T-helper 2 cell (primary cell): ENCODE measurements at places on chromosomes 12 and 14.

GRCh38 chr12:123050913-123051312 is 70.4 kb downstream of the ARL6IP4 start:
- no peak for DNase-seq

DNA sequence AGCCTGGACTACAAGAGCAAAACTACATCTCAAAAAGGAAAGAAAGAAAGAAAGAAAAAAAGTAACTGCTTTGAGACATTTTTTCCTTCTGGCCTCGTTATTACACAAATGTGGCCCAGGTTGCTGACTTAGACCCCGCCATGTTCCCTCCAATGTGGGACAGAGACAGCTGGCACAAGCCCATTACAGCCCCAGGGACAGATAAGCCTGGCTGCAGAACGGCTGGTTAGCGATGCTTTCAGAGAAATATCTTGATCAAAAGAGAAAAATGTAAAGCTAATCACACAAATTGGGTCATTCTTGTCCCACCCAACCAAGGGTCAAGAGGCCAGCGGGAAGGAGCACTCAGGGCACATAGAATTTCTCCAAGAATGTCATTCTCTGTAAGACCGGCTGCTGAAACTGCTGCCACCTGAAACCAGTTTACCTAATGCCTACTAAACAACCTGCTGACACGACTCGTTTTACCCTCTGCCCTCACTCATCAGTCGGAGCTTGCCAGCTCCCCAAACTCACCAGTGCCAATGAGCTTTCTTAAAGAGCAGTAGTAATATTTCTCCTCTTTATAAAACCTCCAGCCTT is 63.1 kb downstream of the TNFAIP2 start:
- DNase-seq: no peak

GRCh38 chr12:388541-389141 is 479 bp downstream of the KDM5A start:
- peak; percentile 63 for DNase-seq

DNA sequence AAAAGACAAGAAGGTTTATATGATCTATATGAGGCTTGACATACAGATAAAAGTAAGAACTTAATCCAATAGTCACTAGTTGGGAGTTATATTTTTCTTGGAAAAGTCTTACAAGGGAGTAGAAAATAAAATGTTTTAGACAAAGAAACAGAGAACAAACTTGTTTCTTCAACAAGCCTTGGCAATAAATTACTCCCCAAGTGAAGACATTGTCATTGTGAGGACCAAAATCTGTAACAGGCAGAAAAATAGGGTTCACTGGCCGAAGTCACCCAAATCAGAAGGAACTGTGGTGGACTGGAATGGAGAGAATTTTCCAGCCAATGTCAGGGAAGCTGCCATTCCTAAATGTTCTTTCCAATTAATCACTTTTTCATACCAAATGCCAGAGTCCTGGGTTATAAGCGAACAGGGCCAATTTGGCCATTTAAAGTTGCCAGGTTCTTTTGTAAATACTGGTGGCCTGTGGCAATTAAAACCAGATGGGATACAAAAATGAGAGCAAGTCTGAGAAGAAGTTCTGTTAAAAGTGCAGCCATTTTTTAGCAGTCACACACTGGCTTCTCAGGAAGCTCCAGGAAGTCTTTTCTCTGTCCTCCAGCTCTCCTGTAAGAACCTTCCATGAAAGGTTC is 117.3 kb upstream of the OVCH1 start:
- DNase-seq: no peak

DNA sequence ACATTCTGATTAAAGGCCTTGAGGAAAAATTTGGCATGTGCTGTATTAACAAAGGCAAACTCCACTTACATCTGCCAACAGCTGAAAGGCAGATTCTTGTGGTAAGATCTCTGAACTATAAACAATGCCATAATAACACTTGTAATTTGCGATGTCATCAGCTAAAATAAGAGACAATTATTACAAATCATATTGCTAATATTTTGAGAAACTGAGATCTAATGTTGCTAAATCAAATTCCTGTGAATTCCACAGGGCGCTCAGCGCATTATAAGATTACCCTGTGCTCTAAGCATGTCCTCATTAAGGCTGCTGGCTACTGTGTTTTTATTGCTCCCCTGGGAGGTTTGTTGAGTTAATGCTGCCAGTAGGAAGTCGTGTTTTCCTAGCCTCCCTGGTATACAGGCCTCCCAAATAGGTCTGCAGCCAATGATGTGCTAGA is 244.8 kb downstream of the DACT1 start:
- DNase-seq: no peak

DNA sequence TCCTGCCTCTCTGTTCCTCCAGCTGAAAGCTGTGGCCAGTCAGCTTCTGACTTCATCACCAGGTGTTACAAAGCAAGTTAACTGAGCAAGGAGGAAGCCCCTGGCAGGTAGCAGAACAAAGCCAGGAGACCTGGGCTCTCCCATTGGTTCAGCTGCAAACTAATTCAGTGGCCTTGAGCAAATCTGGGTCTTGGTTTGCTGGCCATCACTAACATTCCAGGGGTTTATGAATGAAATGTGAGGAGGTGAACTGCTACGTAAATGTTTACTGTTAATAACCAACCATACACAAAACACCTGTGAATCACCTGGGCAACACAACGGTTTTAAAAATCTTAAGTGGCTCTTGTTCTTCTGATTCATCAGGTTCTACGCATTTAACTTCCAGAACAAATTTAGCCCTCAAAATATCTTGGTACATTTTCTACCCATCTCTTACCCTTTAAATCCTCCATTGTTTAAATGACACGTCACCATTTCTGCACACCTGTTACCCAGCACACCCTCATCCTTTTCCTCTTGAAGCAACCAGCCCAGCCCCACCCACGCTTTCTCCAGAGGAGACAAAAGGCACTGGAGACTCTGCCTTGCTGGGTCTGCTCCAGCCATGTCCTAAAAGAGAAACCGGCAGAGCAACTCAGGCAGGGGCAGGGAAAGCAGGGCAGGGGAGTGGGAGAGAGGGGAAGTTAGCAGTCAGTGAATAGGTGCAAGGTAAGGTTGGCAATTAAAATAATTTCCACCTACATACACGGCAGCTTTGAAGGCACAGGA is 49.3 kb upstream of the TSPAN11 start:
- no peak for DNase-seq

DNA sequence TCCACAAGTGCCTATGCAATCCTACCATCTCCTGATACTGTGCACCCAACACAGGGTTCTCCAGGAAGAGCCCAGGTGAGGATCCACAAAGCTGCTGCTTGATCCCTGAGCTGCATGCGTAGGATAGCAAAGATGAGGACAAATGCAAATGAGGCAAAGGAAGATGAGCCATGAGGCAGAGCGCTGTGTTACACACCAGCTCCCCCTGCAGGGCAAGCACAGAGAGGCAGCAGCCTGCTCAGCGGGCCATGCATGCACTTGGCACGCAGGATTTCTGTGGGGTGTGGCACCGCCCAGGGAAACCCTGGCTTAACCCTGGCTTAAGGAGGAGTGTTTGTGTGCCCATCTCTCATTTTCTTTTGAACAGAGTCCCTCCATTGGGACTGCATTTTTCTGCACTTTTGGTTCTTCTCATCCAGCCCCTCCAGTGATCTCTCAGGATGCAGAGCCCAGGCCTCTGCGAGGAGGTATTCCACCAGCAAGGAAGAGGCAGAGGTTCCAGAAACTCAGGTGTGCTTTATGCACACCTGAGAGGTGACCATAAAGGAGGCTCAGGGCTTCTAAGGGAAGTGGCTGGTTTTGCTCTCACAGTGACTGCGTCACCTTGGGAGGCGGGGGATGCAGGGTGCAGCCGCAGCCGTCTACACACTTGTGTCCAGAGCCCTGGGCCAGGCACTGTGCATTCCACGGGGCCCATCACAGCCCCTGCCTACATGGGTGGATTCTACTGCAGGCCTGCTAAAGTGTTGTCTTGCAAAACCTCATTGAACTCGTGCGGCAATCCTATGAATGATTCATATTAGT is 973.3 kb upstream of the TMEM132C start:
- no peak for DNase-seq
